ENCODE measurements at places on chromosomes 2 and 18.

GRCh38 chr2:198044777-198045176 is 240.4 kb downstream of the PLCL1 start:
- no peak for DNase-seq

- DNase-seq = no peak
These were observed 10.5 kb downstream of the CYB5A start for GRCh38 chr18:74281011-74281979.

DNA sequence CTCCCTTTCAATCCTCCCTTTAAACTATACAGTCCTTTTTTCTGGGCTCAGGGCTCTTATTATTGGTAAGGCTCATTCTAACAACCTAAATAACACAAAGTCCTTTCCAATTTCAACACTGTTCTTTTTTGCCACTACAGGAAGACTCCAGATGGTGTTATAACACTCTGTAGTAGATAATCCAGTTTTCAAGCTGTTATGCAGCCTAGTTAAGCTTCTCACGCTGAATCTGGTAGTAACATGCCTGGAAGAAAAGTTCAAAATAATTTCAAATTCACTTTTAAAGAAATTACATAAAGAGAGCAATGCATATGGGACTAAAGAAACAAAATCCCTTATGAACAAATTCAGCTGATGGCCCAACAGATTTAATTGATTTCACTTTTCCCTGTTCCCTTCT is 3.2 kb upstream of the MPP4 start:
- no peak for DNase-seq

DNA sequence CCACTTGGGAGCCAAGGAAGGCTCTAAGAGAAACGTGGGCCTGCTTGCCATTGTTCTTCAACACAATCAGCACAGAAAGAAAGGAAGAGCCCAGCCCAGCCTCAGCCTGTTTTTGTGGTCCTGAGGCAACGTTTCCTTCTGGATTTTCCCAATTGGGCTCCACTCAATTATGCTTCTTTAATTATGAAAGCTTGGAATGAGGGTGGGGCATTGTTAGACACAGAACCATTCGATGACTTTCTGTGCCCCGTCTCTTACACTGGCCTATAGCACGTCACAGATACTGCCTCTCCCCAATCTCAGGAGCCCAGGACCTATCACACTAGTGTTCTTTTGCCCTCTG is 207.4 kb downstream of the ZFP36L2 start:
- DNase-seq = no peak

GRCh38 chr2:9483107-9483506 is 8.8 kb downstream of the IAH1 start:
- DNase-seq = no peak

GRCh38 chr2:70050631-70051425 is 36.4 kb upstream of the PCBP1 start:
- DNase-seq = no peak

DNA sequence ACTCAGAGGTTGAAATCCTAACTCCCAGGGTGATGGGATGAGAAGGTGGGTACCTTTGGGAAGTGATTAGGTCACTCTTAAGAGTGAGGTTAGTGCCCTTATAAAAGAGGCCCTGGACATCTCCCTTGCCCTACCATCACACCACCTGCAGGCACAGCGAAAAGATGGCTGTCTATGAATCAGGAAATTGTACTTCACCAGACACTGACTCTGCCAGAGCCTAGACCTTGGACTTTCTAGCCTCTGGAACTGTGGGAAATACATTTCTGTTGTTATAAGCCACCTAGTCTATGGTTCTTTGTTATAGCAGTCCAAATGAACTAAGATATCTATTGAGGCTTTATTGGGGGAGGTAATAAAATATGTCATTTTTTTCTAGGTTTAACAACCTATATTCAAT is 203.6 kb downstream of the SLC8A1 start:
- no peak for DNase-seq

DNA sequence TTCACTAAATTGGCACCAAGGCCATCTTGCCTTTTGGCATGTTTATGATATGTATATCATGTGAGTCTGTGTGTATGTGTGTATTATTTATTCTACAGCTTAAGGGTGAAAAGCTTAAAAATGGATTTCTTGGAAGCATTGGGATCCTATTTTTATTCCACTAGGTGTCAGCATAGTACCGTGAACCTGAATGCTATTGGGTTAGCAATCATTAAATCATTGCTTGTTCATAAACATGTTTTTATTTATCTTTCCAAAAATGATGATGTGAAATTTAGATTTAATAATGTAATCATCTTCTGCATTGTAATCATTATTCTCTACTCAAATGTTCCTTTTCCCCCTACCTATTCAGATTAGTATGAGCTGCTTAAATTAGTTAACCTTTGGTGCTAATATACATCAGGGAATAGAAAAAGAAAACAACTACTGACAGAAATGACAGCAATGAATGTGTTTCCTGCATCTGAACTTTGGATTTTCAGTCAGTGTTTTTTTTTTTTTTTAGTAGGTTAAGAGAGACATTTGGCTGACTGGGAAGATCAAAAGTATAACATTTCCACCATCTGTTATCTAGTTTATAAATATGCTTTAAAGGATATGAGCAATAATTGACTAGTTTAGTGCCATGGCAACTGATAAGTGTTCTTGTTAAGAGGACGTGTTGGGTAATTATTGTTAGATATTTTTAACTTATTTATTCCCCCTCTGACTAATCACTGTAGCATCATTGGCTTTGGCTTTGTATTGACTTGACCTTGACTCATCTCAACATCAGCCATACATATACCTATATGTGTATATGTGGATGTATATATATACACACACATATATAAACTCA is 14.1 kb upstream of the ZSWIM2 start:
- peak; percentile 85 for DNase-seq

- no peak for DNase-seq
These were observed 167.0 kb downstream of the BCL11A start for GRCh38 chr2:60386436-60386835.

DNA sequence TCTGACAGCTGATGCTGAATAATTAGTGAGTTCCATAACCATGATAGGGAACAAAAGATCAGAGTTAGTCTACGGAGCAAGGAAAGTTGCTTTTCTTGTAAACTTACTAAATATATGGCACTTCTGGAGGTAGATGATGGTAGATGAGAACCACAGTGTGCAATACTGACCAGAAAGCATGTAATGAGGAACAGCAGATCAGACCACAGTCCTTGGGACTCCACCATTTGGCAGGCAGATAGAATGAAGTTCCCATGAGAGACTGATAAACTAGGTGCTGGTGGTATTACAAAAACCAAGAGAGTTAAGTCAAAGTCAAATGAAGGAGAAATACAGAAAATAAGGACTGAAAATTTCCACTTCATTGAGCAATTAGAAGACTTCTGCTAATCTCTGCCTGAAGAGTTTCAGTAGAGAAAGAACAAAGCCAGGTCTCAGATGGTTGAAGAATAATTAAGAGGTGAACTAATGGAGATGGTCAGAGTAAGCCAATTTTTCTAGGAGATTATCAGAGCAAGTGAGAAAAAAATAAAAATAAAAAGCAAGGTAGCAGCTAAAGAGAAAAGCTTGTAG is 10.4 kb downstream of the CERKL start:
- no peak for DNase-seq
